Stimulated activated CD8-positive, alpha-beta memory T cell treated with anti-CD3 and anti-CD28 coated beads, Interleukin-7, amount 100 ng/mL, for 24 hours (primary cell): ENCODE measurements at places on chromosomes 1 and 21.

GRCh38 chr1:70039485-70039884 is 165.9 kb downstream of the LRRC40 start:
- no peak for DNase-seq

DNA sequence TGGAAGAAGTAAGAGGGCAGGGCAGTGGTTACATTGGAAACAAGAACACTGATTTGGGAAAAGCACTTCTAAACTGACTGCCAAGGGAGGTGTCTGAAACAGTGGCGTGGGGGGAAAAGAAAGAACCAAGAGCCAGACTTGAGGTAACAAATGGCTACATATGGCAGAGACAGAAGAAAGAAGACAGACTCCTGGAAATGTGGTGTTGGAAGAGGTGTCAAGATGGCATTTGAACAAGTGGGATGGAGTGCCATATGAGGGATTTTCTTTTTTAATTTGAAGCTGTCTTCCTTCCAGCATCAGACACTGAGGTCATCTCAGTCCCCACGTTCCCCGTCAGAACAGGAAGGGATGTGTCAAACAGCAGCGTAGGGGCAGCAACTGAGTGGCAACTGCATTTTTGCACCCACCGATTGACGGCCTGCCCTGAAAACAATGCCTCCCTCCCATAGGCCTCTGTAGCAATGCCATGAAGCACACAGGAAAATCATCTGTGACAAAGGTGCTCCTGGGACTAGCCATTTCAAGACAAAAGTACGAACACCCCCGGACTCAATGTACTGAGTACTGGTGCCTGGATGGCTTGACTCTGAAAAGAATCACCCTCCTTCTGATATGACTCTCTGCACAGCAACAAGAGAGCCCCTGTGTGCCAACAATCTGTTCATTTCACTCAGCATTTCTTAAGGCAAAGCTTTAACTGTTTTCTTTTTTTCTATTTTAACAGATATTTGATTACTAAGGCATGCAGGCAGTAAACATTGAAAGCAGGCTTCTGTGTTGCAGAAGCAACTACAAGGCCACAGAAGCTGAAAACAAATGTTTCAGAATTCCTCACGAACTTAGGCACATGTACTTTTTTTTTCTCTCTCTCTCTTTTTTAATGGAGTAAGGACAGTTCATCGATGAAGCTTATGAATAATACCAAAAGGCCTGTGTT is 37.0 kb downstream of the LPAR3 start:
- no peak for DNase-seq

GRCh38 chr21:32082466-32082865 is 196.4 kb downstream of the MIS18A start:
- no peak for DNase-seq

GRCh38 chr1:106978477-106979322 is 77.8 kb upstream of the PRMT6 start:
- DNase-seq, result no peak

GRCh38 chr1:198118134-198118533 is 38.7 kb upstream of the NEK7 start:
- DNase-seq, result no peak

GRCh38 chr21:41866274-41866809 is 12.8 kb downstream of the PRDM15 start:
- no peak for DNase-seq

DNA sequence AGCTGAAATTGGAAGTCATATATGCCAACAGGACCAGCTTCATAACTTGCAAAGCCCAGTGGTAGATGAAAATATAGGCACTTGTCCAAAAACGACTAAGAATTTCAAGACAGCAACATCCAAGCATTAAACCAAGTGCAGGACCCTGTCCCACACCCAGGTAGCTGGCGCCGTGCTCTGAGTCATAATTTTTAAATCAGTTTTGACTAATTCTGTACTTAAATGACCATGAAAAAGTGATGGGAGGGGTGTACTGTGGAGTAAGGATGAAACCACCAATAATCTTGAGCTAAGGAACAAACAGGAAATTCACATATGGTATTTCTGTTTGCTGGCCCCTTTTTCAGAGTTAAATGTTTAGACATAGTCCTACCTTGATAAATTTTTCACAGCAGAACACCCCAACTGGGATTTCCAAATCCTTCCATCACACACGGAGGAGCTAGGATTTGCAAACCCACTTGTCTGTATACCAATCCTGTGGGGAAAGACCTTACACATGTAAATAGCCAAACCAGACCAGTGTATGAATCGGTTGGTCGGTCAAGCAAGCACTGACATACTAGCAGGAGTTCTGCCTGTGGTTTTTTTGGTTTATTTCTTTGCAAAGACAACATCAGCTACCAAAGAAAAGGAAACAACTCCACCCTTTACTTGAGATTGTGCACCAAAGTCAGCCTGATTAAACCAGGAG is 235.7 kb upstream of the RAB4A start:
- no peak for DNase-seq

DNA sequence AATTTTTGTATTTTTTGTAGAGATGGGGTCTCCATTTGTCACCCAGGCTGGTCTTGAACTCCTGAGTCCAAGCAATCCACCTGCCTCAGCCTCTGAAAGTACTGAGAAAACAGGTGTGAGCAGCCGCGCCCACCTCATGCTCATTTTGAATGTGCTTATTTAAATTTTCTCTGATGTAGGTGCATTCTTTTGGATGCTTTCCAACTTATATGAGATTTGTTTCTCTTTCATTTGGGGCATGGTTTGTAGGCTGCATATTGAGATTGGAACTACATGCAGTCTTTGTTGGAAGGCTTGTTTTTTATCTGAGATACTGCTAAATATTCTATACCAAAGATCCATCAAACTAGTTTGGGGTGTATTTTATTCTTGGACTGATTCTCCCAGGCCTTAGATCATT is 81.0 kb upstream of the IVNS1ABP start:
- DNase-seq, result no peak

- no peak for DNase-seq
These were observed 1.6 kb downstream of the ACAP3 start for GRCh38 chr1:1306070-1306660.

- DNase-seq, result no peak
These were observed 147.7 kb upstream of the CACNA1E start for GRCh38 chr1:181335631-181336030.

GRCh38 chr21:37908691-37909090 is 7.6 kb downstream of the KCNJ6 start:
- no peak for DNase-seq

DNA sequence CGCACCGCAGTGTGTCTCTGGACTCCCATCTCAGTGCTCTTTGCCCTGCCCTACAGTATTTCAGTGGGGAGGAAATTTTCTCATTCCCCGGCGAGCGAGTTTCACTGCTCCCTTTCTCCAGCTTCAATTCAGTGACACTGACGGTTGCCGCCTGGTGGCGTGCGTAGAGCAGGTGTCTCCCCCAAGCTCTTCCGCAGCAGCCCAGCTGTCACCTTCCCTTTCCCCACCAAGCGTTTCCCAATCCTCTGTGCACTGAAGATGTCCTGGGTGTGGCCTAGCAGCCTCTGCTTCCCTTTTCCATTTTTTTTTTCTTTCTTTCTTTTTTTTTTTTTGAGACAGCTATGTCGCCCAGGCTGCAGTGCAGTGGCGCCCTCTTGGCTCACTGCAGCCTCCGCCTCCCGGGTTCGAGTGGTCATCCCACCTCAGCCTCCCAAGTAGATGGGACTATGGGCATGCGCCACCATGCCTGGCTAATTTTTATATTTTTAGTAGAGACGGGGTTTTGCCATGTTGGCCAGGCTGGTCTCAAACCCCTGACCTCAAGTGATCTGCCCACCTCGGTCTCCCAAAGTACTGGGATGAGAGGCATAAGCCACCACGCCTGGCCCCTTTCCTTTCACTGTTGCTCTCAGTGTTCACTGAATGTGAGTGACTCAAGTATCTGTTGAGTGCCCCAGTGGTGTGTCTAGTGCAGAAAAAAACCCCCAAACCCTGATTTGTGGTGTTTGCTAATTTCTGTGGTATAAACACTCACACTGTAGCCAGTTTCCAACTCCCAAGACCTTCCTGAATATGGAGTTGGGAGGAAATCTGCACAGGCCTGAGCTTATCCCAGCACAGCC is 30.1 kb downstream of the TNFRSF1B start:
- no peak for DNase-seq

DNA sequence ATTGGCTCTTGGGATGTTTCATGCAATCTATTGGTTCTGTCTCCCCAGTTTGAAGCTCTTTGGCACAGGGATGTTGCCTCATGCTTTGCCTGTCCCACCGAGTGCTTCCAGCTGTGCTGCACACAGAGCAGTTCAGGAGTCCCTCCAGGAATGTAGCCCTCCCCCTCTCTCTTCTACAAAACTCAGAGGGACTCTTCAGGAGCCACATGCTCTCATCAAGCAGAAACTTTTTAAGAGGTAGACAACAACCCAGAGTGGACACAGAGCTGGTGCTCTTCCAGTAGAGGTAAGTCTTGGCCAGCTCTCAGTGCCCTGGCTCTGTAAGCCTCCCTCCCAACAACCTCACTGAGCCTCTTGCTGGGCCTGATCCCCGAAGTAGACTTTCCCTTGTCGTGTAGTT is 11.6 kb upstream of the ZNF697 start:
- no peak for DNase-seq

DNA sequence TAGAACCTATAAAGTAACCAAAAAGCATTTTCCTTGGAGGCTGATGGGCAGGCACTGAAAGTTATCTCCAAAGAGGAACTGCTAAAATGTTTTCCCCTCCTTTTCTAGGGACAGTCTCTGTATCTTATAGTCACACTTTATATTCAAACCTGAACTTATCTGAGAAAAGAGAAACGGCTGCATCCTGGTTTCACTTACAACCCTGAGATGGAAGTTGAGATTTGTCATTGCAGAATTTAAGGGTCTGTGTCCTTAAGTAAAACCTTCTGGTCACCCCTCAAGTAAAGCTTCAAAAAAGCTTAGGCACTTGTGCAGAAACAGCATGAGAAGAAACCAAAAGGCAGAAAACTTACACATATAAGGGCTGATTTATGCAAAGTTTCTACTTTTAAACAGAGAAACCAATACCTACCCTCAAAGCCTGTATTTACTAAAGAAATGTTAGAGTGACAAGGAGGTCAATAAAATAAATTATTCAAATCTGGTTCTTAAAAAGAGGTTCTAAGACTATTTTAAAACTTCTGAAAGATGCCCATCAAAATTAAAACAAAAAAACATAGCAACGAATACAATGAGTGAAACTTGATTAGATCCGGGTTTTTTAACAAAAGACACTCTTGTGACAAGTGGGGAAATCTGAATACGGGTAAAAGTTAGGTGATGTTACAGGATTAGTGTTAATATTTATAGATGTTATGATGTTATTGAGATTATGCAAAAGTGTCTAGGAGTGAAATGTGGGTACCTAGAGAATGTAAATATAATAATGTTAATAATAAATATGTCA is 9.9 kb downstream of the CD58 start:
- DNase-seq, result no peak

DNA sequence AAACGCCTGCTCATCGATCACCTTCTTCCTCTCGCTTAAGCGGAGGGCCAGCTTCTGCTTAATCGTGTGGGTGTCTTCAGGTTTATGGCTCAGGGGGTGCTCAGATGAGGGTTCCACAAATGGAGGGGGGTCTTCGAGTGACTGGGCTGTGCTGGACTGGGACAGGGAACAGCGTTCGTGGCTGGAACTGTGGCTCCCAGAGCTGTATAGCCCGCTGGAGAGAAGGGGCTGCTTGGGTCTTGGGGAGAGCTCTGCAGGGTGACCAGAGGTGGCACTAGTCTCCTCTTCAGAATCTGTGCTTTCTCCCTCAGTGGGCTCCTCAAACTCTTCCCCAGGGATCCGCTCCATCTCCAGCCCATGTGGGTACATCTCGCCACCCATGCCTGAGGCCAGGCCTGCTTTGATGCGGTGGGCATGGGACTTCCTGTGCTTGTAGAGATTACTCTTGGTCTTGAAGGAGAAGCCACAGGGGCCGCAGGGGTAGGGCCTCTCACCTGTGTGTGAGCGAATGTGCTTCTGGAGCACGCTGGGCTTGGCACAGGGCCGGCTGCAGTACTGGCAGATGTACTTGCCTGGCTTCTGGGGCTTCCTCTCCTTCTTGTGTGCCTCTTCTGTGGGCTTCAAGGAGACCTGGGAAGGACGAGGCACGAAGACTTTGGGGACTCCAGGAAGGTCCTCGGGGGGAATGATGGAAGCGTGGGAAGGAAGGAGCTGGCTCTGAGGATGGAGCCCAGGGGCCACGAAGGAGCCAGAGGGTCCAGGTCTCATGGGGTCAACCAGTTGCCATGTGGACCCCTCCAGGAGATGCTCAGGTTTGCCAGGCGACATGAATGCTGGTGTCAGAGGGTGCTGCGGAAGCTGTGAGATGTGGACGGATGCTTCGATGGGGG is 99.4 kb upstream of the EDN2 start:
- no peak for DNase-seq

GRCh38 chr1:113760102-113761080 is 1.1 kb upstream of the PHTF1 start:
- DNase-seq, result no peak

DNA sequence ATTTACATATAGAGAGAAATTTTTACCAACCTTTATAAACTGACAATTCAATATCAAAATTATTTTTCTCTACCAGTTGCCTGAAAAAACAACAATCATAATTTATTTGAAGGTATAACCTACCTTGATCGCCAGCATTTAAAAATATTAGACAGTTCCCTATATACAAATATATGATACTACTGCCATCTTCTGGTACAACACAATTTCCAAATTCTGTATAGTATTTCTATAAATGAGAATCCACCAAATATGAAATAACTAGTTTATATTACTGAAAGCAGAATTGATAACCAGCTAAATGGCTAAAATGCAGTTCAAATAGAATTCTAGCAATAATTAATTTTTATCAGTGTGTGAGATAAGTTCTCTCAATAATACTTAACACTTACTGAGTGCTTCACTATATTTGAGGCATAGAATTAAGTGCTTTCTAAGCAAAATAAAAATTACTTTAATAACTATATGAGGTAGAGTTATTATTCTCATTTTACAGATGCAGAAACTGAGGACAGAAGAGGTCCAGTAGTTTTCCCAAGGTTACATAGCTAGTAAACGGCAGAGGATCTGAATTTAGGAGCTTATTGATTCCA is 75.6 kb downstream of the PIGK start:
- no peak for DNase-seq
